Activated T-helper 1 cell treated with anti-CD3 and anti-CD28 coated beads, Interleukin-12 subunit alpha, Interleukin-12 subunit beta, Interleukin-2, Interleukin-4 antibody, amounts not matched to agents 30 ng/mL and 10 ng/mL and 1 ng/mL, durations not matched to agents 14 hours and 24 hours and 36 hours (primary cell): ENCODE measurements at places on chromosomes 13 and 19.

DNA sequence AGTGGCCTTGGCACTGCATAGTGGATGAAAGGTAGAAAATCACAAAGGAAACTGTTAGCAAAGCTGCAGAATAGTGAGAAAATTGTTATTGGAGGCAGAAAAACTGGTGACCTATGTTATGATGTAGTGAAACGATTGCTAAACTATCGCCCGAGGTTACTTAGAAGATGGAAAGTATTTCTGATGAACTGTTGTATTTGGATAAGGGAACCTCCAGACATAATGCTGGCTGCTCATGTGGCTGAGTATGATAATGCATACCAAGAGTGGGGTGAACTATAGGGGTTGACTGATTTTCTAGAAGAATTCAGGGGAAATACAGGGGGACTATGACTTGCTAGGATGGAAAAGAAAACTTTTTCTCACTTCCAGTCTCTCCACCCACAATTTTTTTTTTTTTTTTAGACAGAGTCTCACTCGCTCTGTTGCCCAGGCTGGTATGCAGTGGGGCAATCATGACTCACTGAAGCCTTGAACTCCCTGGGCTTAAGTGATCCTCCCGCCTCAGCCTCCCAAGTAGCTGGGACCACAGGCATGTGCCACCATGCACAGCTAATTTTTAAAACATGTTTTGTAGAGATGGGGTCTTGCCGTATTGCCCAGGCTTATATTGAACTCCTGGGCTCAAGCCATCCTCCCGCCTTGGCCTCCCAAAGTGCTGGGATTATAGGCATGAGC, 4.4 kb upstream of the EID2 start:
- DNase-seq: no peak

DNA sequence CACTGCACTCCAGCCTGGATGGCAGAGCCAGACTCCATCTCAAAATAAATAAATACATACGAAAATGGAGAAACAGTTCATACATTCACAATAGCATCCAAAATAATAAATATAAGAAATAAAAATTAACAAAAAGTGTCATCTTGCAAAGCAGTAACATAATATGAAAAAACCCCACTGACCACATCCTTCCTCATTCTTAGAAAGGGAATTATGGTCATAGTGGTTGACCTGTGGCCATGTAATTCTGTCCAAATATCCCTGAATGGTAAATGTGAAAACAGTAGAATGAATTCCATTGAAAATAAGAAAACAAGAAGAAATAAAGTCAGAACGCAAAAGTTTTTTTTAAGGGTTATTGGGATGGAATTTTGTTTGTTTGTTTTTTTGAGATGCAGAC, 7.0 kb upstream of the CDC42EP5 start:
- DNase-seq: no peak

GRCh38 chr13:70630247-70630646, 522.0 kb upstream of the KLHL1 start:
- DNase-seq: no peak

GRCh38 chr19:8221161-8221560, 12.0 kb downstream of the CERS4 start:
- DNase-seq: no peak

- no peak for DNase-seq
Observed at GRCh38 chr13:37069597-37070103, 10.2 kb upstream of the SUPT20H start.

- peak; percentile 64 for DNase-seq
Observed at GRCh38 chr19:39410017-39410830, 2.2 kb upstream of the PLEKHG2 start.

GRCh38 chr19:51727349-51727880, 3.6 kb upstream of the HAS1 start:
- DNase-seq: no peak

GRCh38 chr19:13334801-13335481, 171.3 kb downstream of the CACNA1A start:
- DNase-seq: no peak

DNA sequence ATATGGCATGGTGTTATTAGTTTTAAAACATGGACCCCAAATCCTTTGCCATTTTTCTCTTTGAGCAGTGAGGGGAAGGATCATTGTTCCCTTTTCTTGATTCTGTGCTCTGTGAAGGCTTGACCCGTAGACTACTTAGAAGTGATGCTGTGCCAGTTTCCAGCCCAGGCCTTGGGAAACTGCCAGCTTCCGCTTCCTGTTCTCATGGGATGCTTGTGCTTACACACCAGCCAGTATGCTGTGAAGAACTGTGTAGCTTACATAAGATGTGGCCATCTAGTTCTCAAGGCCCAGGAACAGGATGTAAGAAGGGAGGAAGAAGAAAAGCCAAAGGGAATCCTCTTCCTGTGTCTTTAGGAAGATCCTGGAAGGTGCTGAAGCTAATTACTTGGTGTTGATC, 180.9 kb downstream of the PCCA start:
- DNase-seq: no peak

DNA sequence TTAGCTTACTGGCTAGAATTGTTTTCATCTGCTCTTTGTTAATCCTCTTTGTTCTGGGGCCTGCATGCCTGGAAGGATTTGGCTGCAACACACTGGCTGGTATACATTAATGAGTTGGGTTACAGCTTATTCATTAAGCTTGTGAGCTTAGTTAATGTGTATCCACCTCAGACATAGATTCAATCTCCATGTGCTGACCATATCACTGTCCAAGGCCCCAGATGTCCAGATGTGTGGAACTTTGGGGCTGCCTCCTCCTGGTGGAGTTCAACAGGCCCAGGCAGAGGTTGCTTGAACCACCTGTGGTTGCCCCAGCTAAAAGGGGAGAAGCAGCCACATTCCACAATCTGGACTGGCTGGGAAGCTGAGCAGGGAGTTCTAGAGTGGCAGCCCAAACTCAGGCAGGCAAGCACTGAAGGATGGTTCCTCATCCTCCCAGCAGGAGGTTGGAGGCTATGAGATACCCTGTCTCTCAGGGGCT, 5.4 kb downstream of the DIAPH3 start:
- no peak for DNase-seq

GRCh38 chr13:89980896-89981295, 1366.6 kb upstream of the MIR17HG start:
- no peak for DNase-seq

- no peak for DNase-seq
Observed at GRCh38 chr13:100349594-100349993, 239.0 kb downstream of the GGACT start.

DNA sequence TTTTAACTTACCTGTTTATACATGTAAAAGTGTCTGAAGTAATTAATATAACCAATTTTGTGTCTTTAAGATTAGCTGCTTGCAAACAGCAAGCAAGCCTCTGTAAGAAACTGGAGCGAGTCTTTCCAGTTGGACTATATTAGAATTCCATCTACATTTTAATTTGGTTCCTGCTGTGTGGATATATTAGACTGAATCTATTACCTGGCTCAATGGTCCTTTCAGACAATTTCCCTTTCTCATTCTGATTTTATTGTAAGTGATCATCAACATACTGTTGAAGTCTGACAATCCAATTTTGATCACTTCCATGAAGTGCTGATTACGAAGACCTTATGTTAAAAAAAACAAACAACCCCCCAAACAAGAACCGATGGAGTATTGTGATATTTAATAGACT, 72.3 kb downstream of the GPC5 start:
- DNase-seq: no peak

GRCh38 chr19:7733376-7733775, 1.5 kb upstream of the CLEC4G start:
- DNase-seq: no peak

GRCh38 chr19:39435499-39436349, at the start of gene RPS16:
RPS16 (minus strand) TSS chr19:39435949; CDS start chr19:39435895, 54 bp downstream.
- peak; percentile 99 for DNase-seq

GRCh38 chr19:48842789-48843162, 6.5 kb upstream of the HSD17B14 start:
- peak; percentile 22 for DNase-seq

- no peak for DNase-seq
Observed at GRCh38 chr13:75514080-75514995, 23.3 kb downstream of the COMMD6 start.

- no peak for DNase-seq
Observed at GRCh38 chr19:15280915-15281683, 48.9 kb upstream of the EPHX3 start.

GRCh38 chr19:47391510-47392223, 27.7 kb downstream of the MEIS3 start:
- DNase-seq: peak; percentile 61

GRCh38 chr13:30585748-30586262, 31.9 kb upstream of the USPL1 start:
- no peak for DNase-seq

- no peak for DNase-seq
Observed at GRCh38 chr19:58428617-58429016, 11.3 kb downstream of the ZNF132 start.

DNA sequence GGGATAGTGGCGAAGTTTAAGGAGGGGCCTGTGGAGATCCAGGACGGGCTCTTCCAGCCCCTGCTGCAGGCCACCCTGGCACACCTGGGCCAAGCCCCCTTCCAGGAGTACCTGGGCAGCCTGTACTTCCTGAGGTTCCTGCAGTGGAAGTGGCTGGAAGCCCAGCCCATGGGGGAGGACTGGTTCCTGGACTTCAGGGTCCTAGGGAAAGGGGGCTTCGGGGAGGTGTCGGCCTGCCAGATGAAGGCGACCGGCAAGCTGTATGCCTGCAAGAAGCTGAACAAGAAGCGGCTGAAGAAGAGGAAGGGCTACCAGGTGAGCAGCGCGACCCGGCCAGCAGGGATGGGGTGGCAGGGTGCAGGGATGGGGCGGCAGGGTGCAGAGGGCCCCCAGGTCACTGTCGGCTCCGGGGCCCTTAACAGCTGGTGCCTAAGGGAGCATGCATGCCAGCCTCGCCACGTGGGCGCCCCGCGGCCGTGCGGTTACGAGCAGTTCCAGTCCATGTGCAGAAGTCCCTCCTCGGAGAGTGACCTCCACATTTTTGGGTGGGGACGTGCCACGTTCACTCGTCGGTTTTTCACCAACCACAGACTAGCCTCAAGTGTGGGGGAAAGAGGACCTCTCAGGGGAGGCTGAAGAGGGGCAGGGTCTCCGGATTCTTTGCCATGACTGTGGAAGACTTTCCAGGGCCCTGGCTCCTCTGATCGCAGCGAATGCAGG, 912 bp downstream of the GRK1 start:
- no peak for DNase-seq

GRCh38 chr13:46529216-46529919, 23.6 kb upstream of the LRCH1 start:
- DNase-seq: no peak

DNA sequence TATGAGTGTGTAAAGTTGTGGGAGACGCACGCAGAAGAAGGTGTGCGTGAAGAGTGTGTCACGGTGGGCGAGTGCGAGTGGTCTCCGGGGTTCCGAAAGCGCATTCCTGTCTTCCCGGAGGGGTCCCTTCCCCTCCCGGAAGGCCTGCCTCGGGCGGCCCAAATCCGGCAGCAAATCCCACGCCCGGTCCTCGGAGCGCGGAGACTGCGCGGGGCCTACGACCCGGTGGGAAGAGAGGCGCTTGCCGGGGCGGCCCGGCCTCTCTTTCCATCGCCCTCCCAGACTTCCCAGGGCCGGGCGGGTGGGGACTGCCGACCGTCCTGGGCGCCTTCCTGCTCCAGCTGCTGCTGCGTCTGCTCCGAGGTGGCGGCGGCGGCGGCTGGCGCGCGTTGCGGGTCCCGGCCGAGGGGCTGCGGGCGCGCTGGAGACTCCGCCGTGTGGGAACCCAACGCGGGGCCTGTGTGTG, 2.1 kb downstream of the ZIC5 start:
- no peak for DNase-seq

DNA sequence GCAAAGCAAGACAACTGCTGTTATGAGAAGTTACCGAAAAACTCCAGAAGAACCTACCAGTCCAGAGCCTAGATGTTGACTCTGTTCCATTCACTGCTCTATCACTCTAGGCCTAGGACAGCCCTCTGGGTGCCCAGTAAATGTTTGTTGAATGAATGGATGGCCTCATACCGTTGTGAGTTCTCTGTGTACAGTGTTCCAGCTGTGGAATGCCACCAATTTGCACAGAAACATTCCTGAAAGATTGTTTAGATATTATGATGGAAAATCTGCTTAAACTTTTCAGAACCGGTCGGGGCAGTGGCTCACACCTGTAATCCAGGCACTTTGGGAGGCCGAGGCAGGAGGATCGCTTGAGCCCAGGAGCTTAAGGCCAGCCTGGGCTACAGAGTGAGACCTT, 1.3 kb upstream of the FBL start:
- no peak for DNase-seq

DNA sequence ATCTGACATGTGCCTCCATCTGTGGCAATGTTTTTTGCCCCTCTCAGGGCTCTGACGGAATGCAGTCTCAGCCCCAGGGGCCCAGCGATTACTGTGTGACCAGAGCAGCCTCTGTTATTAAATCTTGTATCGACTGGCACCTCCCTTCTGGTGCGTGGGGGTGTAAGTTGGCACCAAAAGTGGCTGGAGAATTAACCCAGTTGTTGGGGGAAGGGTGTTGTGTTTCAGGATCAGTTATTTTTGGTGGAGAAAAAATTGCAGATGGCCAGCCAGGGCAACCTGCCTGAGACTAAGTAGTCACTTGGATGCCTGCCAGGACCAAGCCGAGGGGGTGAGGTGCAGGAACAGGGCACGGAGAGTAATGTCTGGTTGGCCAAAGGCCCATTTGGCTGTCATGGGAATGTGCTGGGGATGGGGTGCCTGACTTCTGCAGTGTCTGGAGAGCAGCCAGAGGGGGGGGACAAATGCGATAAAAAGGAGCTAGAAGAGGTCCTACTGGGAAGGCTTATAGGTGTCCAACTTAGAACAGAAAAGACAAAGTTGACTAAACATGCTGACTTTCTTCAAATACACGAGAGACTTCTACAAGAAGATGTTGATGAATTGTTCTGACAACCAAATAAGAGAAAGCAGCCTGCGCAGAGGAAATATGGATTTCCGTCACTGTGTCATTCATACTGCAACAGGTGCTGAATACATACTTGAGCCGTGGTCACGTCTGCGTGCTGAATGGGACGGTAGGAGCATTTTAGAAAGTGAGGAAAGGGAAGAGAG, 69.8 kb downstream of the SIAH3 start:
- no peak for DNase-seq

- DNase-seq: no peak
Observed at GRCh38 chr13:99829593-99830239, 141.9 kb downstream of the ZIC5 start.

DNA sequence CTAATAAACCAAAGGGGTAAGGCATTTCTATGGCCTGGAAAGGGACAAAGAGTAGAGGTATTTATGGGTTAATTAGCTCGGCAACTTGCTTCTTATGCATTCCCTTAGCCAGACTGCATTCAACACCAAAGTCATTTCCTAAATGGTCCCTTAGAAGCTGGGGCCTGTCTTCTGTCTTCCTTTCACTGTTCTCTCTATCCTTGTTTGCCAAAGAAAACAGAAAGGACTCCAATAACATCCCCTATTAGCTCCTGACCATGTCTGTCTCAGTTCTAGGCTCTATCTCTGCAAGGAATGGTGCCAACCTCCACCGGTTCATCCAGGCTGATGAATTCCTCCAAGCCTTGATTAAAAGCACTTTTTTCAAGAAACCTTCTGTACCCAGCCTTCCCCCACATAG, 123.5 kb downstream of the KCTD12 start:
- DNase-seq: no peak

GRCh38 chr13:27101847-27102246, 69.8 kb downstream of the USP12 start:
- no peak for DNase-seq
